ENCODE measurements at places on chromosomes 1 and 21.
A peak's percentile ranks its signal among the peaks of the same experiment; 100 is the strongest.

DNA sequence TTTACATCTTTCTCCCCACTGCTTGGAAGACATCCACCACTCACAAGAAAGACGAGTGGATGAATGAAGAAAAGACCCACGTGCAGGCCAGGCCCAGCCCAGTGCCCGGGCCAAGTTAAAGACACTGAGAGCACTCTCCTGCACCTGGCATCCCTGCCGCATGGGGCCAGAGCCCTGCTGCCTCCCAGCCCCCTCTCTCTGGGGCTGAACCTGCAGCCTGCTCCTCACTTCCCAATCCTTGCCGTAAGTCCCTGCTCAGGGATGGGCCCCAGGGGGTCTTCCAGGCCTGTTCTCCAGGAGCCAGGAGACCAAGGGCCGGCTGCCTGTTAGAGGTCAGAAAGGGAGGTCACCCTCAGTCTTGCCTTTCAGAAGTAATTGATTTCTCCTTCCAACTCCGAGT, 168.5 kb upstream of the ZC3H12A start:
- no peak for DNase-seq

DNA sequence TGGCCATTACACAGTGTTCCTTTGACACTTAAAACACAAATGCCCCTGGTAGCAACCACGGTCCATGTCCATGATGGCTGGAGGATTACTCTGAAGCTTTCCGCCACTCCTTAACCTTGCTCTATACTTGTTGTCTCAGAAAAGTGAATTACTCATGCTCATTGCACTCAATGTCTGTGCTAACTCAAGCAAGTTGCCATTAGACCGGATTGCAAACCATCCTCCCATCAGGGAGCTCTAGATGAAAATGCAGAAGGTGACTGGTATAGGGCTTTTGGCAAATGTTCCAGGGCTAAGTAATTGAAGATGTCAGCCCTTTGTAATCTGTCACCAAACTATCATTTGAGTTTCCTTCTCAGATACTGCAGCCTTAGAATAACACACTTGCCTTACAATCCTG, 1288.3 kb upstream of the B3GALT2 start:
- no peak for DNase-seq

DNA sequence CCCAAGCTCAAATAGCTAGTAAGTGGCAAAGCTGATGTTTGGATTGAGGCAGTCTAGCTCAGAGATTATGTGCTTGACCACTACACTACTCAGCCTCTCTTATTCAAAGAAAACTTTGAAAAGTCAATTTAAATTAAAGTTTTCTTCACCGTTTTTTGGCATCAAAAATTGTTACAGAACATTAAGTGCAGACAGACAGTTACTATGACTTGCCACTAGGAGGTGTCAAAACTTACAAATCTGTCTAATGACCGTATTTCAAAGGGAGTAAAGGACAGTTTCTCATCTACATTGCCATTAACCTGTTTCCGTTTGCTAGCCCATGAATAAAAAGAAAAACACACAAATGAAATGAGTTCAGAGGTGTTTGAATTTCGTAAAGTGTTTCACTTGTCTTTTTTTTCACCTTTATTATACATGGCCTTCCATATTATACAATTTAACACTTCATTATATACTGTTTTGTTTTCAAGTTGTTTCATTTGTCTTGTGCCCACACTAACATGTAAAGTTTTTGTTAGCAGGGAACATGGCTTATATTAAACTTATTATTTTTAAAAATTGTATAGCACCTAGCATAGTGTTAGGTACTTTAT, 57.4 kb upstream of the MTF2 start:
- DNase-seq = peak; percentile 70

DNA sequence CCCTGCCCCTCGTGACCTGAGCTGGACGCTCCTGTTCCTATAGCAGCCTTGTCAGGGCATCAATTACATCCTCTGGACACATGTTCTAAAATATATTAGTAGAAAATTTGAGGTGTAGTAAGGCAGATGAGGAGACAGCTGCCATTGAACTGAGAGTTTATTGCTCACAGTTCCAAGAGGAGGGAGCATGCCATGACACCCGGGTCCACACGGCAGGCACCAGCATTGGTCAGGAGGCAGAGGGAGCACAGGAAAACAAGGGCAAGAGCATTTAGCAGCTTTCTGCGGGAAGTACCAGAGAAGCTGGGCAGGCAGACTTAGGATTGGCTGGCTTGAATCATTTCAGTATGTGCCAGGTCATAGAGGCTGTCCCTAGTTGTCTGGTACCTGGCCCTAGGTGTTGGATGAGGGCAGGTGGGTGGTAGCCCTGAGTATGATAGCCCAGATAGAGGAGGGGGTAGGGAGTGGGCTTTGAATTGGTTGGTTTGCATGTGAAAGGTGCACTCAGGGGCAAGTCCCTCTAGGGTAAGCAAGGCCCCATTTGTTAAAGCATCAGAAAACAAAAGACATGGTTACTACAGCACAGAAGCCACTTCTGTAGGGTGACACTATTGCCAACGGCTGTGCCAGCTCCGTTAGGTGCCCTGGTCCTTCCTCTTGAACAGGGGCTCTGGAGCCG, 223.6 kb upstream of the RAB4A start:
- no peak for DNase-seq

DNA sequence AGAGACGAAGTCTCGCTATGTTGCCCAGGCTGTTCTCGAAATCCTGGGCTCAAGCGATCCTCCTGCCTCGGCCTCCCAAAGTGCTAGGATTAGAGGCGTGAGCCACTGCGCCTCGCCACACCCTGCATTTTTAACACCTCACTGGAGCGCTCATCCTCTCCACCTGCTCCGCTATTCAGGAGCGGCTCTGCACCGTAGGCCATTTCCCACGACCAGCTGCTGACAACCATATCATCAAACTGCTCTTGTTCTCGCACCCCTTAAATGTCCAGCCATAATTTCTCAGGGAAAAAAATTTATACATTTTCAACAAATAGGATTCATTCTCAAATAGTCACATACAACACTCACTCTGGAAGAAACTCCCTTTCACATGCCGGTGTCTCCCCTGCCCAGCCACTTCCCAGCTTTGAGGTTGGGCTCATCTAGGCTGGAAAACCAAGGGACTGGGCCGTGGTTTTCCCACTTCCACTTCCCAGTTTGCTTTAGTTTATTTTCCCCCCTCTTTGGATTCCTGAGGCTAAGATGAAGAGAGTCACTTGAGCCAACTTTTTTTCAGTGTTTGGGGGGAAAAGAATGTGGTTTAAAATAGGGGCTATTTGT, 639 bp upstream of the IPO9 start:
- DNase-seq = no peak

DNA sequence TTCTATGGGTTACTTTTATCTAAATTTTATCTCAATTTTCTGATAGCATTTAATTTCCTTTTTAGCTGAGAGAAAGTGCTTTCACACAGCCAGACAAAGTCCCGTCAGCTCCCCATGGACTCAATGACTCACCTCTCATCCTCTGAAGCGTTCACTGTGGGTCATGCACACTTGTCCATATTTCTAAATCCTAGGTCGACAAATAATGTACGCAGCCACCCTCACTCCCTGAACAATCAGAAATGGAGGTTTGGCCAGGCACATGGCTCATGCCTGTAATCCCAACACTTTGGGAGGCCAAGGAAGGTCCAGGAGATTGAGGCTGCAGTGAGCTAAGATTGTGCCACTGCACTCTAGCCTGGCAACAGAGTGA, 42.4 kb upstream of the COA6 start:
- no peak for DNase-seq

DNA sequence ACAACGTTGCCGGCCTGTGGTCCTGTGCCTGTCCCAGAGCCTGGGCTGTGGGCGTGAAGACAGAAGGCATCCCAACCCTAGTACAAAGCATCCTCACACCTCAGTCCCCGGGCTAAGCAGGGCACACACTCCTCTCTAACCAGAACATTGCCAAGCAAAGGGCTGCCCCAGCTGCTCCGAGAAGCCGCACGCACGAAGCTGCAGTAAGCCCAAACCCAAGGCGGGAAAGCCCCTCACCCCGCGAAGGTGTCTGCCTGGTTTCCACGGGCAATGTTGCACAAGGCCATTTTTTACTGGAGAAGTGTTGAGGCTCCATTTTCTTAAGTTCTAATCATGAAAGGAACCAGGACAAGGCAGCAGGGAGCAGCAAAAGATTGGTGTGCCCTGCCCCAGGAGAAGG, 519.0 kb downstream of the NPHP4 start:
- no peak for DNase-seq
